ENCODE measurements at places on chromosomes 3 and 15. TPM values are rescaled to one million over a fixed set of nuclear protein-coding genes. Genes with fewer than 3 reads are reported as not detected.
A peak's percentile ranks its signal among the peaks of the same experiment; 100 is the strongest.

DNA sequence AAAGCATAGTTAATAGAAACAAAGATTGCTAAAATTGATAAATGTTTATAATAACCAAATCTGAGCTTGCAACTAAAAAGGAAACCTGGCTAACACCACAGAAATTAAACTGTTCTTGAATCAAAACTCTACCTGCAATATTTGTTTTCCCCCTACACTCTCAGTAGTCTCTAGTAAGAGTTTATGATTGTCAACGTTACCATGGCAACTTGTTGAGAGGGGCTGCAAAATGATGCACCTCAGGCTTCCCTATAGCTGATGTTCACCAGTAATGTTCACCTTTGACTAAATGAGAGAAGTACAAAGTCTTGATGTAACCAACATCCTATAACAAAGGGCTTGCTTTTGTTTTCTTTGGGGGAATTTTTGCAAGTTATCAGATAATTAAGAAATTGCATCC is 101.1 kb upstream of the FHIT start:
- DNase-seq = no peak
- H3K36me3 ChIP-seq = no peaks in the 10 kb centered on the region
- H3K4me1 ChIP-seq = no peaks in the 10 kb centered on the region
- no peak overlapping the region for H3K27ac ChIP-seq

GRCh38 chr3:11071096-11071755 is 78.7 kb downstream of the SLC6A1 start:
- no peaks in the 10 kb centered on the region for H3K4me1 ChIP-seq
- DNase-seq = no peak
- H3K36me3 ChIP-seq = no peaks in the 10 kb centered on the region
- H3K27ac ChIP-seq = no peak overlapping the region
- H3K27me3 ChIP-seq = peaks cover 5% of the 10 kb centered on the region

- no peaks in the 10 kb centered on the region for H3K27me3 ChIP-seq
- H3K4me1 ChIP-seq = peaks cover 60% of the 10 kb centered on the region
- H3K27ac ChIP-seq = peak overlapping the region; percentile 21
These were observed 16.6 kb downstream of the BTLA start for GRCh38 chr3:112482675-112483074.

DNA sequence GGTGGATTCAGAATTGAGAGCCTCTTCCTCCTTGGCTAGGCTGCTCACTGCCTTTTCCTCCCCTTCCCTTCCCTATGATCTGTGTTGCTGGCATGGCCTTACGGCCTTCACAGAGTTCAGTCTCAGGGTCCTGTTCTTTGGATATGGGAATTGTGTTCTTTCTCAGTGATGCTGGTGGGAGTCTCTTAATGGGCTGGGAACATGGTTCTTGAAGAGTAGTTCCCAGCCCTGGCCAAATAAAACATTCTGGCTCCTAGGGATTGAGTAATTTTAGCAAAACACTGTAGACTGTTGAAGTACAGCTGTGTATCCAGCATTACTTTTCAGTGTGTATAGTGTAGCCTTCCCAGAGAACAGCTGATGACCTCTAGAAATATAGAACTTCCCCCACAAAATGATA is 22.6 kb upstream of the FILIP1L start:
- H3K4me1 ChIP-seq = peaks cover 10% of the 10 kb centered on the region
- H3K27me3 ChIP-seq = no peaks in the 10 kb centered on the region
- peaks cover 10% of the 10 kb centered on the region for H3K36me3 ChIP-seq
- no peak for DNase-seq
- H3K4me3 ChIP-seq = no peak overlapping the region
- no peak overlapping the region for H3K27ac ChIP-seq

Gene MED12L
- 4.9 TPM for total RNA-seq

Gene GP5
- 0.31 TPM for total RNA-seq
